CD4-positive, alpha-beta T cell treated with Interleukin-12 subunit alpha and Interleukin-12 subunit beta, for 1 hour (primary cell): ENCODE measurements at places on chromosomes 6 and 20.

DNA sequence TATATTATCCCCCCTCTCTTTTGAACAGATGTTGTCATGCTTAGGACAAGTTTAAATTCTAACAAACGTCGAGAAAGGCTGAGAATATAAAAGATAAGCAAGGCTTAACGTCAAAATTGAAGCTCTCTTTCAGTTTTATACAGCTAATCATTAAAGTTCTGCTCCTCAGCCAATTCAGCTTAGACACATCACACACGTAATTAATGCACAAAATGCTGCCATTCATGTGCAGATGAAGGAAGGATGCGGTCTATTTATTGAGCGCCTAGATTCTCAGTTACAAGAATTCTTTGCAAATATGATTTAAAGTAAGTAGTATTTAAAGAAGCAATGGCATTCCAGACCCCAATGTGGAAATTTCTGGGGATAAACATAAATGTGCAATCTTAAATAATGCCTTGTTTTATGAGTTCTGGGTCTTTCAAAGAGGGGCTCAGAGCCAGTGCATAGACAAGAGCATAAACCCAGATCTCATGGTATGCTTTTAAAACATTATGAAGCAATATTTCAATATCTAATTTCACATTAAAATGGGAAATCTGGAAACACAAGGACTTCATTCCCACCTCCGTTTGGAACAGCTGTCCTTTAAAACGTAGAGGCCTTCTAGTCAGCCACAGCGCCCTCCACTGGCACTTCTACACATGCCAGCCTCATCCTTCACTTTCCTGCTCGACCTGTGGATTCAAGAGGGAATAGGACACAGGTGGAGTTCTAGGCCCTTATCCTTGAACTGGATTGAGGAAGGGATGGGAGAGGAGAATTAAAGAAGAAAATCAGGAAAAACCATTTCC lies 85.8 kb downstream of the LYRM4 start:
- peak; percentile 36 for DNase-seq

DNA sequence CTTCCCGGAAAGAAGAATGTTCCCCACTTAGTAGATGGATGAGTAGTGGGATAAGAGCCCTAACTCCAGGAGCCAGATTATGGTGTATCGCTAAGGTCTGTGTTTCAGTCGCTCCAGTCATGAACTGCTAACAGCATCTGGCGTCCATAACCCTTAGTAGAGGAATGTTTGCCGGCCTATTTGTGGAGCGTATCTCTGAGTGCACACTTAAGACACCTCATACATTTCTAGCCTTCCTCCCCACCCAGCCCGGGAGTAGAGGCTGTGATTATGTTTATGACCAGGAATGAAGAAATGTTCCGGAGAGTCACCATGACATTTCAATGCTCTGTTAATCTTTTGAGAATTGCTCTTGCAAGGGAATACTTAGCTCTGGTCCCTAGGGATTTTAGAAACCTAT lies 251.1 kb upstream of the SOX4 start:
- DNase-seq: no peak

DNA sequence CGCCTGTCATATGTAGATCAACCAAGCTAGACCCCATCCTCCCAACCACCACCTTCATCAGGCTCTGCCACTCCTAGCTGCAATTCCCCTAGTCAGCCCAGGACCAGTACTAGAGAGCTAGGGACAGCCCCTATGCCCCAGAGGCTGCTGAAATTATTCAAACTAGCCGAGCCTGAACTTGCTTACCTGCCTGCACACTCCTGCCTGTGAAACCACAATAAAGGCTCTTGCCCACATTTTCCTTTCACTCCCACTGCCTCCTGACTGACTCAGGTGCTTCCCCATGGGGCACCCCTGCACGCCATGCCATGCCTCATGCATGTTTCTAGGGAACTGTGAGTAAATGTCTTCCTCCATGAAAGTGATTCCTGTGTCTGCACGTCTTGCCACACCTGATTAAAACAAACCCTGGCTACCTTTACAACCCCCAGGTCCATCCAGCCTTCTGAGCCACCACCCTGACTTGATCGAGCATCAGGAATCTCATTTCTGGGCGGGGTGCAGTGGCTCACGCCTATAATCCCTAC lies 66.5 kb upstream of the IER3 start:
- DNase-seq: no peak

DNA sequence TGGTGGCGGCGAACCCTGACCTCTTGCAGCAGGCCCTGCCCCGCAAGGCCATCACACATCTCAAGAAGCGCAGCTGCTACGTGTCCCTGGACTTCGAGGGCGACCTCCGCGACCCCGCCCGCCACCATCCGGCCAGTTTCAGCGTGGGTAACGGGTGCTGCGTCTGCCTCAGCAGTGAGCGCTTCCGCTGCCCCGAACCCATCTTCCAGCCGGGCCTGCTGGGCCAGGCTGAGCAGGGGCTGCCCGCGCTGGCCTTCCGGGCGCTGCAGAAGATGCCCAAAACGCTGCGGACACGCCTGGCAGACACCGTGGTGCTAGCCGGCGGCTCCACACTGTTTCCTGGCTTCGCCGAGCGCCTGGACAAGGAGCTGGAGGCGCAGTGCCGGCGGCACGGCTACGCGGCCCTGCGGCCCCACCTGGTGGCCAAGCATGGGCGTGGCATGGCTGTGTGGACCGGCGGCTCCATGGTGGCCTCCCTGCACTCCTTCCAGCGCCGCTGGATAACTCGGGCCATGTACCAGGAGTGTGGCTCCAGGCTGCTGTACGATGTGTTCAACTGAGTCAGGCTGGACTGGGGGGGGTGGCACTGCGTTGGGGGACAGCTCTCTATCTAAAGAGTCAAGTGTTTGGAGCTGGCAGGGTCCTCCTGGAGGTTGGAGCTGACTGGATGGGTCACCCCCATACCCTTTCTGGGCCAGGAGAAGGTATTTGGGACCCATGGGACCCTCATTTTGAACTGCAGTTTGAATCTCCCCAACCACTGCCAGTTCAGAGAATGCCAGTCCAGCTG lies 1.1 kb downstream of the ACTL10 start:
- peak; percentile 82 for DNase-seq

DNA sequence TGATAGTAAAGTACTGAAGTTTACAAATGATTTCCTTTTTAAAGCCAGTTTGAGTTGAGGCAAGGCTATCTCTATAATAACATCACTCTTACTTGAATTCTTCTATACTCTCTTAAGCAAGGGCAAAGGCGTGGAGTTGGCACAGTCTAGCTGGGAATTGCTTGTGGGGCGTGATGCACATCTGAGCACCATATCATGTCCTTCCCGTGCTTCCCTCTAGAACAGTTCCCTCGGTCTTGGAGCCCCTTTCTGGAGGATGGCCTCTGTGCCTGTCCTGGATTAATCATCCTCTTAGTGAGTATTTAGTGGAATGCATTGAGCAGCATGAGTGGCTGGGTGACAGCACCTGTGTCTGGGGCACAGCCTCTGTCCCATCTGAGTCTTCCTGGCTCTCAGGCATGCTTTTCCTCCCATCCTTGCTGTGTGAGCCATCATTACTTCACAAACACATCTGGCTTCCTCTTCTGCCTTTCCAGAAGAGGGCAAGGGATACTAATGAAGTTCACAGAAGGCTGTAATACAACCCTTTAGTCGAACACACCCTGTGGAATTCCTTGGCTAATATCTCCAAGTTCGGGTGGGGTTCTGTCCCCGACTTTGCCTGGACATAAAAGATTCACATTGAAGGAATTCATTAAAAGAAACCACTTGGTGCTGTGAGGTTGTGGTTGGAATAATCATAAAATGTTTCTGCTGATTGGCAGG lies 188.2 kb downstream of the FNDC1 start:
- DNase-seq: no peak

DNA sequence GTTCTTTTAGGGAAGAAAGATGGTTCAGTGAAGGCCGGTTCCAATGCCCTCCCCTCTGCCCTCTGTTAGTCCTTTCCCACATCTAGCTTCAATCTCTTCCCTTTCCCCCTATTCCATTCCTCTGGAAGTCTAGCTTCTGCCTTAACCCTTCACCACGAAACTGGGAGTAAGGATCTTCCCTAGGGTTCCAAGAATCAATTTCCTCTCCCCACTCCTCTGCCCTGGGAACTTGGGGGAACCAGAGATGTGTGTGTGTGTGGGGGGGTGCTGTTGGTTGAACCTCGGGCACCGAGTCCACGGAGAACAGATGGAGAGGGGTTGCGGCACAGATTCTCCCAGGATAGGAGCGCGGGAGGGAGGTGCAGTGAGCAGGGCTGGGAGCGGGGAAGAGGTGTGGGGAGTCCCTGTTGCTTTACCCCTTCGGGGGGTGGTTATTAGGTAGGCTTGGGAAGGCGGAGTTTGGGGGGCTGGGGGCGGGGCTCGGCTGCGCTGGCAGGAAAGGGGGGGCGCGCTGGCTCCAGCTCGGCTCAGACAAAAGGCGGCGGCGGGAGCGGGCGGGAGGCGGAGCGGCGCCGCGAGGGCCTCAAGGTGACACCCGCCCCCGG lies at the start of gene TMEM151B:
Gene TMEM151B, plus strand, starts transcription at position 530 of the 605 bp plus-strand sequence. CDS start 293 bp downstream, outside the sequence.
- DNase-seq: no peak

DNA sequence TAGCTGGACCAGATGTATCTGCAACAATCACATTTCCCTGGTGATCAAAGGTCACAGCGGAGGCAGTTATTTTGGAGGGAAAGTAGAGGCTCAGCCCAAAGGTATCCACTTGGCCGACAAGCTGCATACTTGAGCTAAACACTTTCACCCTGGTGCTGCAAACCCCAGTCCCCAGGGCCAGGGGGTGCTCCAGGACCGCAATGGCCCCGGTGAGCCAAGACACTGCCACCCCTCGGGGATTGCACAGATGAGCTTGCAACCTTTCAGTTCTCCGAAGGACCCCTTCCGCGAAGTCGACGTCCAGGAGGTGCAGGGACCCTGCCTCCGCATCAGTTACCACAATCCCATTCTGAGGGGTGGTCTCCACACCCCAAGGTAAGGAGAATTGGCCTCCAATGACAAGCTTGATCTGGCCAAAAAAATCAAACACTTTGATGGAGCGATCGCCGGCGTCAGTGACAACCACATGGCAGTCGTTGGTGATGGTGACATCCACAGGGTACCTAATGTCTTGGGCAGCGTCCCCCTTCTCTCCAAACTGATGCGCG lies 823 bp downstream of the NHLRC1 start:
- DNase-seq: no peak

DNA sequence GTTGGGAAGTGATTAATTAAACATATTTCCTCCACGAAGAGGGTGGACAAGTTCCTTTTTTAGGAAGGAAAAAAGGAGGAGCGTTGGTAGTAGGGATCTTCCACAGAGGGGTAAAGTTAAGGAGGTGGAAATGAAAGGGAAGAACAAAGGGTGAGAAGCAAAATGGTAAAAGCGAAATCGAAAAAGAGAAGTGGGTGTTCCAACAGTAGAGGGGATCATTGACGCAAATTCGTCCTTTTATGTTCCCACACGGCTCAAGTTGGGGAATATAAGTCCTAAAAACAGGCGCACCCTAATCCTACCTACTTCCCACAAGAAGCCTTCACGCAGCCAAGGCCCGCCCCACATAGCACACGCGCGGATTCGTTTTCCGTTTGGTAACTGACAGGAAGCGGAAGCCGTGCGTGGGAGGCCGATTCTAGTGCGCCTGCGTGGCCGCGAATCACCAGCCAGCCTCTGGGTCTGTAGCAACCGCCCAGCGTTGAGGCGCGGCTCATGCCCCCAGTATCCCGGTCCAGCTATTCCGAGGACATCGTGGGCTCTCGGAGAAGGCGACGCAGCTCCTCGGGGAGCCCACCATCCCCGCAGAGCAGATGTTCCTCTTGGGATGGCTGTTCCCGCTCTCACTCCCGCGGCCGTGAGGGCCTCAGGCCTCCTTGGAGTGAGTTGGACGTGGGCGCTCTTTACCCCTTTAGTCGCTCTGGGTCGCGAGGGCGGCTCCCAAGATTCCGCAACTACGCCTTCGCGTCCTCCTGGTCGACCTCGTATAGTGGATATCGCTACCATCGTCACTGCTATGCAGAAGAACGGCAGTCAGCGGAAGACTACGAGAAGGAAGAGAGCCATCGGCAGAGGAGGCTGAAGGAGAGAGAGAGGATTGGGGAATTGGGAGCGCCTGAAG lies at the start of gene NKAPL:
Gene NKAPL, plus strand, starts transcription at position 421 of the 901 bp plus-strand sequence. Its CDS starts 75 bp downstream, at position 496.
- DNase-seq: peak; percentile 57

- no peak for DNase-seq
Observed at GRCh38 chr20:38735172-38735571, 10.9 kb downstream of the SLC32A1 start.

DNA sequence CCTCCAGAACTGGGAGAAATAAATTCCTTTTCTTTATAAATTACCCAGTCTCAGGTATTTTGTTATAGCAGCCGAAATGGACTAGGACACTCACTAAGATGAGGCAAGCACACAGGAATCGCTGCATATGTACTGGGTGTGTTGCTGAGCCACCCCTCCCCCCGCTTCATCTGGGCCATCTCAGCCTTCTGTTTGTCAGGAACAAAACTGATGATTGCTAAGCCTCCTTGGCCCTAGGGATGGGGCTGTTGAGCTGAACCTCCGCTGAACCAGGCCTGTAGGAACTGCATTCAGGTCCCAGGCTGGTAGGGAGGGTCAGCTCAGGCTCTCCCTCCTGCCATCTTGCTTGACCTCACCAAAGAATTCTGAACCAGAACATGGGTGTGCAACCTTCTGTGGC lies 108.6 kb downstream of the MAP3K7 start:
- DNase-seq: no peak

DNA sequence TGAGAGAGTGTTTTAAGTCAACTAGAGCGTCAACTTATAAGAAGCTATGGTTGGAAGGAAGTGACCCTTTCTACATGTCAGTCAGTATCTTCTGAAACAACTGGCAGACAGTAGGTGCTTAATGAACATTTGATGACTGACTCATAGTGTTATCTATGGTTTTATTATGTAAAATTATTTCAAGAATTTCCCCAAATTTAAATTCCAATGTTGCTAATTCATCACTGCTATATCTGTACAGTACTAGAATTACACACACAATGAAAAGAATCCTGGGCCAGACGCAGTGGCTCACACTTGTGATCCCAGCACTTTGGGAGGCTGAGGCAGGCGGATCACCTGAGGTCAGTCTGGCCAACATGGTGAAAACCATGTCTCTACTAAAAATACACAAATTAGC lies 721.4 kb upstream of the FLRT3 start:
- no peak for DNase-seq

GRCh38 chr6:148771212-148771601 lies 24.4 kb downstream of the UST start:
- no peak for DNase-seq

- DNase-seq: no peak
Observed at GRCh38 chr20:57662456-57663240, 42.4 kb upstream of the ZBP1 start.

GRCh38 chr6:158730541-158730907 lies 80.7 kb downstream of the SYTL3 start:
- no peak for DNase-seq

DNA sequence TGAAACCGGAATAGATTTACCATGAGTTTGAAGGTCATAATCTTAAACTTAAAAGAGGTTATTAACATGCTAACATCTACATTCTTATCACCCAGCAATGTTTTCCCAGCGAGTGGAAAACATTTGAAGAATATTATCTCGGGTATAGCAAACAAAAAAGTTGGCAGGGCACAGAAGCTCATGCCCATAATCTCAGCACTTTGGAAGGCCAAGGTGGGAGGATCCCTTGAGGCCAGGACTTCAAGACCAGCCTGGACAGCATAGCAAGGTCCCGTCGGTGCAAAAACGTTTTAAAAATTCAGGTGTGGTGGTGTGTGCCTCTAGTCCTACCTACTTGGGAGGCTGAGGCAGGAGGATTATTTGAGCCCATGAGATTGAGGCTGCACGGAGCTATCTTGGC lies 213.5 kb downstream of the MANEA start:
- no peak for DNase-seq
